ENCODE measurements at places on chromosomes 16 and 17.

GRCh38 chr17:43418441-43419374 lies 19.9 kb downstream of the ARL4D start:
- DNase-seq: peak; percentile 18
- peaks cover 7% of the 10 kb centered on the region for H3K27me3 ChIP-seq
- no peak overlapping the region for H3K27ac ChIP-seq
- H3K36me3 ChIP-seq: no peaks in the 10 kb centered on the region
- H3K4me3 ChIP-seq: no peak overlapping the region

- H3K27ac ChIP-seq: no peak overlapping the region
- H3K27me3 ChIP-seq: no peaks in the 10 kb centered on the region
- no peaks in the 10 kb centered on the region for H3K36me3 ChIP-seq
- no peak for DNase-seq
- H3K4me1 ChIP-seq: peaks cover 14% of the 10 kb centered on the region
Measured at GRCh38 chr17:80096561-80097021, 4.8 kb upstream of the GAA start.

GRCh38 chr17:19269106-19269505 lies 31.9 kb downstream of the EPN2 start:
- H3K4me1 ChIP-seq: no peaks in the 10 kb centered on the region
- no peak overlapping the region for H3K4me3 ChIP-seq
- H3K27ac ChIP-seq: no peak overlapping the region
- no peak for DNase-seq

DNA sequence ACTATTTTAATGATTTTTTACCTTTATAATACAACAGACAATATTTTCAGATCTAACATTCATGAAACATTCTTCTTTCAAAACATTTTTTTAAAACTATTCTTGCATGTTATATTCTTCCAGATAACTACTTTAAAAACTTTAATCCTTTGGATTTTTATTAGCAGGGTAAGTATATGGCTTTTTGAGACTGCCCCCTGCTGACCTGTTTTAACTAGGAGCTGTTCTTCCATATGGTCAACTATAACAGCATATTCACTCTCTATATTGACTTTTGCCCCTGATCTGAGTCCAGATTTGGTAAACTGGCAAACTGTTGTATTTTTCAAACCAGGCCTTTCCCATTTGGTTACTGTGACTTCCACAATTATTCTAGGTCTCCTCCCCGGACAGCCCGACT lies 16.5 kb downstream of the ZNF18 start:
- no peak overlapping the region for H3K27ac ChIP-seq
- DNase-seq: no peak
- peaks cover 64% of the 10 kb centered on the region for H3K36me3 ChIP-seq
- no peak overlapping the region for H3K4me3 ChIP-seq
- H3K27me3 ChIP-seq: no peaks in the 10 kb centered on the region

GRCh38 chr16:9159839-9160550 lies 68.6 kb downstream of the HAPSTR1 start:
- H3K4me3 ChIP-seq: no peak overlapping the region
- no peaks in the 10 kb centered on the region for H3K4me1 ChIP-seq
- peak; percentile 64 for DNase-seq
- no peak overlapping the region for H3K27ac ChIP-seq
- H3K36me3 ChIP-seq: no peaks in the 10 kb centered on the region
- peaks cover 21% of the 10 kb centered on the region for H3K27me3 ChIP-seq

GRCh38 chr17:39678340-39679116 lies 9.3 kb downstream of the PGAP3 start:
- H3K4me1 ChIP-seq: peaks cover 52% of the 10 kb centered on the region
- H3K27ac ChIP-seq: peak overlapping the region; percentile 83
- peaks cover 9% of the 10 kb centered on the region for H3K36me3 ChIP-seq
- DNase-seq: no peak
- H3K27me3 ChIP-seq: no peaks in the 10 kb centered on the region

DNA sequence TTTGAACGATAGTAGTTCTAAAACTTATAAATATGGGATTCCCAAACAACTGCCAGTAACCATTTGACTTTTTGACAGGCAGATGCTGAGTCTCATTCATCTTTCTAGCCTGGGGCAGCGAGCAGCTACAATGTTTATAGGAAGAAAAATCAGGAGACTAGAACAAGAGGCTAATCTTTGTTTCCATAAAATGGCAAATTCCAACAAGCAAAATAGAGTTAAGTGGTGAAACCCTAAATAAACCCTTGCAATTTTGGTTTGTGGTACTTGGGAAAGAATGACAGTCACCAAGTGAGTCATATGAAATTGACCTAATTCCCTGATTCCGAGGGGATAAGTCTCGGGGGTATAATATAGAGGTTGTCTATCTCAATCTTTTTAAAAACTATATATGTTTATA lies 27.3 kb upstream of the HS3ST2 start:
- peaks cover 5% of the 10 kb centered on the region for H3K27me3 ChIP-seq
- no peaks in the 10 kb centered on the region for H3K4me1 ChIP-seq
- no peak overlapping the region for H3K27ac ChIP-seq
- DNase-seq: no peak

- no peaks in the 10 kb centered on the region for H3K27me3 ChIP-seq
- DNase-seq: no peak
- H3K4me3 ChIP-seq: no peak overlapping the region
- peaks cover 24% of the 10 kb centered on the region for H3K36me3 ChIP-seq
- H3K27ac ChIP-seq: no peak overlapping the region
Measured at GRCh38 chr17:32651084-32651483, 164.3 kb downstream of the CDK5R1 start.

All from activated naive CD4-positive, alpha-beta T cell treated with anti-CD3 and anti-CD28 coated beads for 36 hours (primary cell).